Stimulated activated CD4-positive, alpha-beta T cell treated with anti-CD3 and anti-CD28 coated beads, TNF-alpha, amount 100 ng/mL, for 4 hours (primary cell): ENCODE measurements at places on chromosomes 5 and 9.

DNA sequence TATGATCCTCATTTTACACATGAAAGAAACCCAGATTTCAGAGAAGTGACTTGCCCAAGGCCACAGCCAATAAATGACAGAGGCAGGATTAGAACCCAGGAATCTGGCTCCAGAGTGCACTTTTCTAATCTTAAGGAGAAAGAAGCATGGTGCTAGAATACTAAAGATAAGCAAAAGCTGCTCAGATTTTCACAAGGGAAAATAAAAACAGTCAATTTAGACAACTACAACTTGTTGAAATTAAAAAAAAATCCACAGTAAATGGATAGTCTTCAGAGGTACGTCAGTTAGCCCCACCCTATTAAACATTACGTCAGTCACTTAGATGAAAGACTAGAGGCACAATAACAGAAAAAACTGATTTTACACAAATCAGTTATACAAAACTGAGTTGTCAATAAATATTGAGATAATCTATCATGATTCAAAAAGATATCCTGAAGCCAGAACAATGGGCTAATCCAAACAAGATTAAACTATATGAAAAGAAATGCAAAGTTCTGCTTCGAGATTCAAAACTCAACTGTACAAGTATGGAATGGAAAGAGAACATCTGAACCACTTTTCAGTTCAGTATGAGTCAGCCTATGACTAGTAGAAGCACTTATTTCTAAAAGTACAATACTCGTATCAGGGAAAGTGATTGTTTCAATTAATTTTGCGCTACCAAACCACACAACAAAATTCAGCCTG, 9.3 kb downstream of the TMEM245 start:
- DNase-seq = no peak

DNA sequence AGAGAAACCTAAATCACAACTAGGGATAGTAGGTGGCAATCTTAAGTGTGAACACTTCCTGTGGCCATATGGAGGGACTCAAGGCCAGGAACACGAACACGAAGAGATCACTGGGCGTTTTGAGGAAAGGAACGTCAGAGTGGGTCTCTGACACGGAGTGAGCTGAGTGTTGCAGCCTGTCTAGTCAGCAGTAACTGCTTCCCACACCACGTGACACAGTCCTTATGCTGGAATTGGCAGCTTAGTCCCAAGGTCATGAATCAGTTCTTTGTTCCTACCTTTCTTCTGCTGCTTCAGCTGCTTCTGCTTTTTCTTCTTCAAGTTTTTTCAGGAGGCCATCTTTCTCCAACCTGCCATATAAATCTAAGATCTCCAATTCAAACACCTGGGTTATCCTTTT, 18.2 kb downstream of the SPACA9 start:
- DNase-seq = no peak

DNA sequence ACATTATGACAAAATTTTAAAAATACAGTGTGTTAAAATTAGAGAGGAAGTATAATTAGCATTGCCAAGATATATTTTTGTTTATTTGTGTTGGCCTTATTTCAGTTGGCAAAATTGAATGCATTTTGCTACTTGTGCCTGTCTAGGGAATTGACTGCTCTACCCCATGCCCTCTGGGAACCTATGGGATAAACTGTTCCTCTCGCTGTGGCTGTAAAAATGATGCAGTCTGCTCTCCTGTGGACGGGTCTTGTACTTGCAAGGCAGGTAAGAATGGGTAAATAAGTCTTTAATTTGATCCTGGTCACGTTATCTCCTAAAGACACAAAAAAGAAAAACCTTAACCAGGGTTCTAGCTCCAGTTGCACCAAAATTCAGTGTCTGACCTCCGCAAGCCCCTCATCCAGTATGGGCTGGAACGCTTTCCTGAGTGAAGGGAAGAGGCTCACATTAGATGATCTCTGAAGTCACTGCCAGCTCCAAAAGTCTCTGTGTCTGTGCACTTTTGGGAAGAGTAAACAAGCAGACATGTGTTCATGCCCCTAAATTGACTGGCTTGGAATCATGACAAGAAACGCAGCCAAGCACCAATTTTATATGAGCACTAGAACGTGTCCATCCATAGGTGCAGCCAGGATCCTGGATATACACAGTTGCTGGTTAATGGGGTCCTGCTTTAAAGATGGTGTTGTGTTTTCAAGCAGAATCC, 98.3 kb upstream of the PRRC1 start:
- DNase-seq = no peak

GRCh38 chr5:157748760-157749461, 5.4 kb downstream of the LSM11 start:
- DNase-seq = no peak

DNA sequence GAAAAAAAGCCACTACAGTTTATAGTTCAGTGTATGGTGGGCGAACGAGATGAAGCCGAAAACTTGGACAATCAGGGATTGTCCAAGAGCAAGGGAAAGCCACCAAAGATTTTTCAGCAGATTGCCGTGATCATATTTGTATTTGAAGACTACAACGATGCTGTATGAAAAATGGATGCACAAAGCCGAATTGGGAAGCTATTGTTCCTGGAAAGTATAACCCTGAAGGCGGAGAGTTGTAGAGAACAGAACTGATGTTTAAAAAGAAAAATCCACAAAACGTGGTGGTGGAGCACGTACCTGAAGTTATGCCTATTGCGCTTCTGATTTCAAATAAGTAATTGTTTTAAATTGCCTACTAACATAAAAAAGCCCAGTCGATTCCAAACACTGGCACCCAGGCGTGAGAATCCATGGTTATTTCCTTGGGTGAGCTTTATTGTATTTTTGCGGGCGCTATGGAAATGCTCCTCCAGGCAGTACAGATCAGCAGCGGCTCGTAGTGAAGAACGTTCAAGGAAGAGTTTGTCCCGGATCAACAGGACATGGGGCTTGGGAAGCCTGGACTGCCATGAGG, 772 bp upstream of the TARS1 start:
- no peak for DNase-seq

DNA sequence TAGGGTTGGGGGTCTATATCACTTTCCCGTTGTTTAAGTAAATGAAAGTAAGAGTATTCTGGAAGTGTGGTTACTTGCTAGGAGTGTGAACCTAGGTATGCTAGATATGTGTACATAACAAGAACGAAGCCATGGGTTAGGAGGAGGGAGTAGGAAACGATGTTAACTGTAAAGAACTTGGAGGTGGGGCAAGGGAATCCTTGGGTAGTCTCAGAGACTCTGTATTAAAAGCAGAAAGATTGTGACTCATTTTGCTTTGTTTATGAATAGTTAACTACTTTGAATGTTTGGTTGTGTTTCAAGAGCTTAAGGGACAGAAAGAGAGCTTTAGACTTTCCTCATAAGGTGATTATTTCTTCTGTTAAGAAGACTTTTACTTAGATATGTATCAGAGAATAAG, 59.9 kb downstream of the TMEM252 start:
- DNase-seq = no peak

DNA sequence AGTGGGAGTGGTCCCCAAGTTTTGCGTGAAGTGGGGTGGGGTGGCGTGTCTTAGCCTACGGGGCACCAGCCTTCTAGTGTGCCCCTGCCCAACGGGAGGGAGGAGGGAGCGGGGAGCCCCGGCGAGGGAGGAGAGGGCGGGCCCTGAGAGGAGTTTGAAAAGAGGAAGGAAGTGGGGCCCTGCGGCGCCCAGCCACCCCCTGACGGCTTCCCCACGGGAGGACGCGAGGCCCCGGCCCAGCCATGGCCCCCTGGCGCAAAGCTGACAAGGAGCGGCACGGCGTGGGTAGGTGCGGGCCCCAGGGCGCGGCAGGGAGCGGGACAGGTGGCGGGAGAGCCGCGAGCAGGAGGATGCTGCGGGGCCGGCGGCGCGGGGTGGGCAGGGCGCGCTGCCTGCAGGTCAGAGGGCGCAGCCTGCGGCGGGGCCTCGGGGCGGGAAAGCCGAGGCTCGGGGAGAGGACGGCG, at the start of gene DOCK2:
Gene DOCK2, plus strand, starts transcription at position 191 of the 464 bp plus-strand sequence. Its CDS starts 52 bp downstream, at position 243.
- peak; percentile 32 for DNase-seq

DNA sequence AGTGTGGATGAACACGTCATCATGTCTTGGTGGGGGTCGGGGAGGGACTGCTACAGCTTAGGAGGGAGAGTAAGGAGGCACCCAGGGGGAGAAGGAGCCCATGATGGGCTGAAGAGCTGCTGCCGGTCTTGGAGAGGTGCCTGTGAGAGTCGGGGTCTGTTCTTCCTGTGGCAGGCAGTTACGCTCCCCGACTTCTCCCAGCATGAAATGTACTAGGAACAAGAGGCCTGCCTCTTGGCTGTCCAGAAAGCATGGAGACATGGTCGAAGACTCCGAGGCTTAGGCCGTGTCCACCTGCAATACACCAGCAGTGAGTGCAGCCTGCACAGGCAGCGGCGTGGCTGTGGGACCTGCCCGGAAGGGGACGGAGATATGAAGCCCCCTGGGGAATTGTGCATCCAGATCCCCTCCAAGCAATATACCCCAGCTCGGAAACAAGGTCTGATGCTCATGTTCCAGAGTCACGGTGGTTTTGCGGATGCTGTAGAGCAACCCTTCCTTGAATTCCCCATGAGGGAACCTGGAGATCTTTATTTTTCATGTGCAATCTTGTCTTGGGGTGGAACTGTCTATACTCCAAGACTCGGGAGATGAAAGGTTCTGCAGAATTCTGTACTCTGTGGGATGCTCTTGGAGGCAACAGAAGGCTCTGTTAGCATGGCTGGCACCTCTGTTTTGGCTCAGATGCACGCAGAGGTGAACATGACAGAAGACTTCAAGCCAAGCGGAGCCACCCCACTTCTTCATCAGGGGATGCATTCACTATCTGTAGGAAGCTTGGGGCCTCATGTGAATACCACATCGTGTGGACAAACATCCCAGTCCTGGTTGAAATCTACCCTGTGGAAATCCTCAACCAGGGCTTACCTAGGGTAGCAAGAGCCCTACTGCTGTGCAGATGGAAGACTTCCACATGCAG, 374.9 kb upstream of the IRX4 start:
- no peak for DNase-seq
